ENCODE measurements at places on chromosomes 12 and 14.

GRCh38 chr14:105497671-105498429 lies 6.8 kb downstream of the TEDC1 start:
- no peak for DNase-seq

DNA sequence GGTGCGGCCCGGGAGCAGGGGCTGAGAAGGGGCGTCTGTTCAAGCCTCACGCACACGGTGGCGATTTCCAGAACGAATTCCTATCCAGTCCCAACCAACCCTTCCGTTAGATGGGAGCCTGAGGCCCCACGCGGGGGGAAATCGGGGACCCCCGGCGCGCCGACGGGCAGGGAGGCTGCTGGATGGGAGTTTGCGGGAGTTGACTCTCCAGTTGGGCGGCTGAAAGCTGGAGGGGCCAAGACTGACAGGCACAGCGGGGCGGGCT lies 9.8 kb downstream of the EXOC3L4 start:
- no peak for DNase-seq

DNA sequence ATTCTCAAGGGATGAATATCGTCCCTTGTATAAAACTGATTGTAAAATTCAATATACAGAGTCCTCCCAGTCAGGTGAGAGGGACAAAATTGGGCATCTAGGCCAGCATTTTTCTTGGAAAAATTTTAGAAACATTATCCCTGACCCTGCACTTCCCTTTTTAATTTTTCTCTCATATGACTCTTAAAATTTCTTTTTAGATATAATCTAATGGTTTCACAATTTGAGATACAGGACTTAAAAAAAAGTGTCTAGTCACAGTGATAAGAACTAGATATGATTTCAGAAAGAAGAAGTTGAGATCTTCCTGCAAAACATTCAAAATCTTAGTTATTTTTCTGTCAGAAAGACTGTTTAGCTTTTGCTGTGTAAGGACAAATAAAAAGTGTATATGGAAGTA lies 270.8 kb upstream of the PPFIA2 start:
- DNase-seq = no peak

- no peak for DNase-seq
Observed at GRCh38 chr12:46005151-46005797, 14.9 kb upstream of the SCAF11 start.

DNA sequence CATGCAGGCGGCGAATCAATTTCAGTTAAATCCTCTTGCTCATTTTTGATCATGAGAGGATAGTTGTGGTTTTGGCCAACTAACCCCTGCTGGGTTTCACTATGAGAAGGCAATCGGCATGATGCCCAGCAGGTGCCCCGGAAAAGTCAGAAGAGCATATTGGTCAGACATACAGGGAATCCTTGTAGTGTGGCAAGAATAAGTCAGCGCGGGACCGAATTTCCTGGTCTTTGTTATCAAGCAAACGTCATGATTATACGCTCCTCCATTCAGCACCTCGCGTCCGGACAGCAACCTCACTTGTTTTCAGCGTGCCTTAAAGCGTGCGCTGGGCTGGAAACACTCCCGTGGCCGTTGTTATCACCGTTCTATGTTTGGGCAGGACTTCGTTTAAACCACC lies 1.8 kb downstream of the TBC1D30 start:
- DNase-seq = no peak

- DNase-seq = no peak
Observed at GRCh38 chr14:100816950-100817901, 8.7 kb upstream of the MEG3 start.

- DNase-seq = no peak
Observed at GRCh38 chr14:71629765-71630492, 302.3 kb upstream of the RGS6 start.

GRCh38 chr12:54357506-54358190 lies 6.6 kb downstream of the GPR84 start:
- no peak for DNase-seq

DNA sequence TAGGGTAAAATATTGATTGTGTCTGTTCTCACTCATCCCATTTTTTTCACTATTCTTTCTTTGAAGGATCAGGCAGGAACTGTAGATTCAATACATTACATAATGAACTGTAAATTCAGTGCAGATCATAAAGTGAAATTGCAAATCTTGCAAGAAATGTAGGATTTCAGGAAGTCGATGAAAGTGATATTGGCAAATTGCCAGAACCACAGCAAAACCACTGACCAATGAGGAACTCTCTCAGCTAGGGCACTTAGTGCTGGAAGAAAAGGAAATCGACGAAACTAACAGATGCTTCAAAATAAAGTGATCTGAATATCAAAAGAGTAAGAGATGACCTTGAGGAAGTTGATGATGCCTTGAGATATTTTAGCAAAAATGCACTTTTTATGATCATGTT lies 157.6 kb downstream of the AACS start:
- DNase-seq = no peak

- DNase-seq = no peak
Observed at GRCh38 chr14:64691376-64691775, 12.8 kb upstream of the PLEKHG3 start.

- DNase-seq = no peak
Observed at GRCh38 chr12:24038211-24038997, 88.9 kb upstream of the SOX5 start.

DNA sequence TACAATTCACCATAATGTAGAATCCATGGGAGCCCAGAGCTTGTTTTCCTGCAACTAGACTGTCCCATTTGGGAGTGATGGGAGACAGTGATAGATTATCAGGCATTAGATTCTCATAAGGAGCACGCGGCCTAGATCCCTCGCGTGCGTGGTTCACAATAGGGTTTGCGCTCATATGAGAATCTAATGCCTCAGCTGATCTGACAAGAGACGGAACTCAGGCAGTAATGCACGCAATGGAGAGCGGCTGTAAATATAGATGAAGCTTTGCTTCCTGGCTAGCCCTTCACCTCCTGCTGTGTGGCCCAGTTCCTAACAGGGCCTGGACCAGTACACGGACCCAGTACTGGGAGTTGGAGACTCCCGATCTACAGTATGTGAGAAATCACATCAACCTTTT lies 126.7 kb downstream of the FBXL14 start:
- no peak for DNase-seq

DNA sequence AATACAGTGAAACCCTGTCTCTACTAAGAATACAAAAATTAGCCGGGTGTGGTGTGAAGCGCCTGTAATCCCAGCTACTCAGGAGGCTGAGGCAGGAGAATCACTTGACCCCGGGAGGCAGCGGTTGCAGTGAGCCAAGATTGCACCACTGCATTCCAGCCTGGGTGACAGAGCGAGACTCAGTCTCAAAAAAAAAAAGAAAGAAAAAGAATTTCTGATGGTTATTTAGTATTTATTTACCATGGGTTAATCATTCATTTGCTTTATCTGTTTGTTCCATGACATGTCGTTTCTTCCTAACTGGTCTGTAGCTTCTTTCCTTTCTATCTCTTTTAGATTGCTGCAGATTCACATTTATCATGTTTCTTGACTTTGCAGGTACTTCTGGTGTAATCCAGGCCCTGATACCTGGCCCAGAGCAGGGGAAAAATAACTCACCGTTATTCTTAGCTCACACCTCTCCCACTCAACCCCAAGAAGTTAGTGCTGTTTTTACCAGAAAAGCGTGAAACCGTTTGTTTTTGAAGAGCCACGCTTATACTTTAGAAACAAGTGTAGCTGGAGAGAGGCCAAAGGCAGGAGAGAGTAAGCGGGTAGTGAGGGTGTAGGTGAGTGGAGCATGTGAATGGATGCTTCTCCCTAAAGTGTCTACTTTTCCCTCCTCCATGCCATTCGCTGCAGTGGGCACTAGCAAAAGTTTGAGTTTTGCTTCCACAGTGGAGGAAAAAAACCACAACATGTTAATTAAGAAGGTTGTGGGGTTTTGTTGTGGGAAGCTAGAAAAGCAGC lies 45.4 kb downstream of the SRGAP1 start:
- DNase-seq = no peak

DNA sequence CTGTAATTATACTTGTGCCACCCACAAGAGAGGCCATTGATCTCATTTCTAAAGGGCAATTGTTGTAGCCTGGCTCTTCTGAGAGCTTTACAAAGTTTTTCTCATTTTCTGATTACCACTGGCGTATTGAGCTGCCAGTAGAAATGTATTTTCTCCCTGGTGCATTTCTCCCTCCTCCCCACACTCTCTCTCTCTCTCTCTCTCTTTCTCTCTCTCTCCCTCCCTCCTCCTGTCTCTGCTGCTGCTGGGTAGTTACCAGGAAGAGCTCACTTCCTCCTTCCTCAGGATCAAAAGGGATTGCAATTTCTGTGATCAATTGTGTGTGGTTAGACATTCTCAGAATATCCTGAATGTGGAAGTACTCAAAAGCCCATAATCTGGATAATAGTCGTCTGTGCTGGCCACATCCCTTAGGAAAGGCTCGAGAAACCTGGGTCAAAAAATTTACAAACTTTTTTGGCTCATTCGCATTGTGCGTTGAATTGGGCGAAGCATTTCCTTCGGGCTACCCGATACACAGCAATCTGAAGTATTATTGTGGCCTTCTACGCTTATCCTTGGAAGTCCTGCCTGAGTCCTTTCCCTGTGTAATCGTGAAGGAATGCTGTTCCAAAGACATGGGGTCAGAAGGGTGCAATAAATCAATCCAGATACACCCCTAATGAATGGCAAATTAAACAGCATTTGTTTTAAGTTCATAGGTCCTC lies 254.8 kb downstream of the MSRB3 start:
- peak; percentile 31 for DNase-seq

GRCh38 chr14:93068711-93069110 lies 47.0 kb downstream of the ITPK1 start:
- no peak for DNase-seq

- DNase-seq = no peak
Observed at GRCh38 chr12:2248901-2249381, 196.2 kb downstream of the CACNA1C start.

DNA sequence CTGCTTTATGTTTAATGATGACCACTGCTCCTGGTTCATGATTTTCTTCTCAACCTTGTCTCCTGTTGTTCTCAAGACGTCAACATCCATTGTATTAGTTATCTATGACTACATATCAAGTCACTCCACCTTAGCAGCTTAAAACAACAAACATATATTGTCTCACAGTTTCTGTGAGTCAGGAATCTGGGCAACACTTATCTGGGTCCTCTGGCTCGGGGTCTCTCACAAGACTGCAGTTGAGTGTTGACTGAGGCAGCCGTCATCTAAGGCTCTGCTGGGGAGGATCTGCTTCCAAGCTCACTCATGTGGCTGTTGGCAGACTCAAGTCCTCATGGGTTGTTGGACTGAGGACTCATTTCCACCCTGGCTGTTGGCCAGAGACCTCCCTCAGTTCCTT lies 27.3 kb upstream of the FRS2 start:
- no peak for DNase-seq

- no peak for DNase-seq
Observed at GRCh38 chr12:69388371-69388770, 28.8 kb downstream of the YEATS4 start.

DNA sequence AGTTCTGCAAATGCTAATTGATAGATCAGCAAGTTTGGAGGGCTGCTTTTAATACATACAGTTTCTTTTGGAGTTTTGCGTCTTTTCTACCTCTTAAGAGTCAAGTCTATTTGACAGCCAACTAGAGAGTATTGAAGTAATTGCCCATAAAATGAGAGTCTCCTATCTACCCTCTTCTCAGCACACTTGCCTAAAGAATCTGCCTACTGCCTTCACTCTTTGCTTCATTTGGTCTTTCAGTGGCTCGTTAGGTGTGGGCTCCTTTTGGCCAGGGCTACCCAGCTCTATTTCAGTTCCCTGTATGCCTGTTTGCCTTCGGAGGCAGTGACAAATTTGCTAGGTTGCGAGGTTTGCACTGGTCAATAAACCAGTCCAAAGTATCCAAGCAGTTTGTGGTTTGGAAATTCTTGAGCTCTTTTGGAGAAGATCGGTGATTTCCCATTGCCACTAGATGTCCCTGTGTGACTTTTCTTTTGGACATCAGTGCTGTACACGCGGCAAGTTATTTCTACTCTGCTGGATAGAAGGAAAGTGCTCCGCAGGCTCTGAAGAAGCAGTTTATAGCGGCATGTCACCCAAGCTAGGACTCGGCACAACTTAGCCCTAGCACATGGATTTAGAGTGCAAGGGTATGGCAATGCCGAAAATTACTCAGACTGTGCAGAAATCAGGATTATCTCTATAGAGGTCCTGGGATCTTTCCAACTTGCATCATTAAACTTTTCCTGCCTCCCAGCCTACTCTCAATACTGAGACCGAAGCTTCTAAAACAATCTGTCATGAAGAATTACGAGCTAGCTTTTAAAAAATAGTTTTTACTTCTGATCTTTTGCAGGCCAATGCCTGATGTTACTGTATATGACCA lies 38.6 kb downstream of the MGST1 start:
- DNase-seq = peak; percentile 13

DNA sequence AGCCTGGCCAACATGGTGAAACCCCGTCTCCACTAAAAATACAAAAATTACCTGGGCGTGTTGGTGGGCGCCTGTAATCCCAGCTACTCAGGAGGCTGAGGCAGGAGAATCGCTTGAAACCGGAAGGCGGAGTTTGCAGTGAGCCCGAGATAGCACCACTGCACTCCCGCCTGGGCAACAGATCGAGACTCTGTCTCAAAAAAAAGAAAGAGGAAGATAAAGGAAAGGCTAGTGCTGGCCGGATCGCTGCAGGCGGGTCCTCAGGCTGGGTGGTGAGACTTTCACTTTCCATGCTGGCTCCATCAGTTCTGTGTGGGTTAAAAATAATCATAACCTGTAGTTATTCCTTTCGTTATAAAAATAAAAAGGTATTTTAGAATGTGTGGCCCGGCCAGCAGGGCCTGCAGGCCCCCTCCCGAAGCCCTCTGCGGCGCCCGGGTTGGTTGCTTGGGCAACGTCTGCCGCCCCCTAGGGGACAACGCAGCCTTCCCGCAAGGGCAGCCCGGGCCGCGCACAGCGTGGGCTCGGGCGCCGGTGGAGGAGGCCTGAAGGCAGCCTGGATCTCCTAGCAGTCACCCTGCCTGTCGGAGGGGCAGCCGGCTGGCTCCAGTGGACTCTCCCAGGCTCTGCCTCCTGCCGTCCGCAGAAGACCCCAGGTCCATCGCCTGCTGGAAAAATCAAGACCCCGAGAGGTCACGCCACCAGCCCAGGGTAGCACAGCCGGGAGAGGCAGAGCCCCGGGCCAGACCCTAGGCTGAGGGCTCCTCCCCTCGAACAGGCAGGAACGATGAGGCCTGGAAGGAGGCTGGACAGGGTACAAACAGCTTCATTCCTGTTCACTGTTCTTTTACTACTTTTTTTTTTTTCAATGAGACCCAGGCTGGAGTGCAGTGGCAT lies 5.0 kb upstream of the SLC25A47 start:
- DNase-seq = no peak
